Stimulated activated CD8-positive, alpha-beta memory T cell treated with anti-CD3 and anti-CD28 coated beads, Interleukin-4, amount 100 ng/mL, for 24 hours (primary cell): ENCODE measurements at places on chromosomes 16 and 17.

GRCh38 chr16:4525069-4525468, 13.5 kb downstream of the CDIP1 start:
- no peak for DNase-seq

DNA sequence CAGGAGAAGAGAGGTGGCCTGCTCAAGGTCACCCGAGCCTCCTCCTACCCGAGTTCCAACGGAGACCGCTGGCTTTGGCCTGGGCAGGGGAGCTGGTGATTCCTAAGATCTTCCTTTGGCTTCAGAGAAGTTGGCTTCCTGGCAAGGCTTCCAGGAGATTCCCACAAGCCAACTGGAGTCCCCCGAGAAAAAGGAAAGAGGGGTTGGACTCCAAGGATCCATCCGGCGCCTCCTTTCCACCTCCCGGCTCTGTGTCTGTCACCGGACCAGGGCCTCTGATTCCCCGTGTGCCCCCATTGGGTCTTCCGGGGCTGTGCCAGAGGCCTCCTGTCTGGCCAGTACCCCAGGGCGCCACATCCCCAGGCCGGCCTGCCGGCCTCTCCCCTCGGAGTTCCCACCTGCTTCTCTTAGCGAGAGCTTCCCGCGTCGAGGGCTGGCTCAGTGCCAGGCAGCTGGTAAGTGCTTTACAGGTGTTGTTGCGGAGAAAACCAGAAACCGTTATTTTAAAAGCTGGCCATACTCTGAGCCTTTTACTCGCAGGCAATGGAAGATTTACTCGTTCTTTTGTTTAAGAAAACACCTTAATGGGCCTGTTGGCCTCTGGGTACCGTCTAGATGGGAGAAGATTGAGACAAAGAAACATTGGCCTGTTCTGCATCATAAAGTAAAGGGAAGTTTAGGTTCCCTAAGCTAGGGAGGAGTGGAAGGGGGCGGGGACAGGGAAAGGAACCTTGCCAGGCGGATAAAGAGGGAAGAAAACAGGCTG, 258.4 kb upstream of the SDK2 start:
- DNase-seq: no peak

DNA sequence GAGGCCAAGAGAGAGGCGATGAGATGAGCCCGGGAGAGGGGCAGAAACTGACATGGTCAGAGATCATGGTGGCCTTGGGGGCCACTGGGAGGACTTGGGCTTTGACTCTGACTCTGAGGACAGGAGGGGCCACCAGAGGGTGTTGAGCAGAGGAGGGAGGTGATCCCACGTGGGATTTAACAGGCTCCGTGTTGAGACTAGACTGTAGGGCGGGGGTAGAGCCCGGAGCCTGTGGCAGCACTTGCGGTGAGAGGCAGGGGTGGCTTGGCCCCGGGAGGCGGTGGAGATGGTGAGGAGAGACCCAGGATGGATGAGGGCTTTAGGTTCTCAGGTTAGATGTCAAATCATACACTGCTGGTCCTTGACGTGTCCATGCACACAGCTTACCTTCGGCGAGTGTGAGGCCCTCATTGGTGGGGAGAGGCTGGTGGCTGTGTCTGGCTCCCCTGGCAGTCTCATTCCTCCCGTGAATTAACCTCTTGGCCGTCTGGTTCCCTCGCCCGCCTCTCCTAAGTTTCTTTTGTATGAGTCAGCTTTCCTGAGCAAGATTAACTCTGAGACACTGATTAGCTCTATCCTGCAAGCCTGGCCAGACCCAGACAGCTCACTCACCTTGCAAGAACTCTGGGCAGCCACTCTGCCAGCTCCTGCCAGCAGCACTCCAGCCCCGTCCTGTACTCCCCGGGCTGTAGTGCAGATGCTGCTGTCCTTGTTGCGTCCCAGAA, 39.7 kb downstream of the VPS35L start:
- no peak for DNase-seq

DNA sequence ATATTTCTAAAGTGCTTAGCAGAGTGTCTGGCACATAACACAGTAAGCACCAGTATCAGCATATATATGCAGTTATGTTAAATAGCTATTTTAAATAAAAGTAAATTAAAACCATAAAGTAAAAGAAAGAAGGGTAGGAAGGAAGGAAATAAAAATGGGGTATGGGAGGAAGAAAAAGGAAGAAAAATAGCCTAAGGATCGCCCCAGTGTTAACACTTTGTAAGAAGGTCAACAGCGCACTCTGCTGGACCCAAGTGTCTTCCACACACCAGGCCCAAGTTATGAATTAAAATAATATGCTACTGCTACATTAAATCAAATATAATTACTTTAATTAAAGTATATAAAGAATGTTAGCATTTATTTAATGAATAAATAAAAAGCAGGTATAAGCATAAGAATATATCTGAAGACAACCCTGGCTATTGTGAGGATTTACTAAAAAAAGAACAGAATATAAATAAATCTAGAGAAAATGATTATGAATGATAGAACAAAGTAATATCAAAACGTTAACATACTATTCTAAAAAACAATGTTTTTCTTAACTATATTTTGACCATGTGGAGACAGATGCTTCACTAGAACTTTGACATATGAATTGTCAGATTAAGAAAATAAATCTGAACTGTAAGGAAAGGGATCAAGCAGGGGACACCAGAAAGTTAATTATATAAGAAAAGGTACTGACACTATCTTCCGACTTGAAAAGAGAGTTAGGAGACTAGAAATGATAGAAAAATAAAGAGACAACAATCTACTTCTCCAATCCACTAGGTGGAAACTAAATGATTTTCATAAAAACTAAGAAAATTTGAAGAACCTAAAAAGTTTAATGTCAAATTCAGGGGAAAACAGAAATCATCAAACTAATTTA, 25.9 kb downstream of the BRIP1 start:
- DNase-seq: peak; percentile 11

GRCh38 chr16:49399594-49400364, 26.2 kb downstream of the C16orf78 start:
- no peak for DNase-seq

DNA sequence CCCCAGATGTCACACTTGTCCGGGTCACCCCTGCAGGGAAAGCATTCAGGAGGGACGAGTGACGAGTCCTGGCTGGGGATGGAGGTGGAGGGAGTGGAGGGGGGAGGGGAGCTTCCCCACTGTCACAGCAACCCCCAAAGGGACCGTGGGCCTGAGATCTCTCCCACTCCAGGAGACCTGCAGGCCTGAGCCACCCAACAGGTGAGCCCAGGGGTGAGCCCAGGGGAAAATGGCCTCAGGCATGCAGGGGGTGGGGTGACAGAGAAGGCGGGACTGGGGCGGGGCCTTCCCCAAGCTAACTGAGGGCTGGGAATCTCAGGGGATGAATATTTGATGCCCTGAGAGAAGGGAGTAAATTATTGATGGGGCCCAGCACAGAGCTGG, 2.4 kb downstream of the USH1G start:
- DNase-seq: no peak
